Colonic mucosa (tissue), 4 donors: ENCODE measurements at places on chromosomes 2 and 18.

DNA sequence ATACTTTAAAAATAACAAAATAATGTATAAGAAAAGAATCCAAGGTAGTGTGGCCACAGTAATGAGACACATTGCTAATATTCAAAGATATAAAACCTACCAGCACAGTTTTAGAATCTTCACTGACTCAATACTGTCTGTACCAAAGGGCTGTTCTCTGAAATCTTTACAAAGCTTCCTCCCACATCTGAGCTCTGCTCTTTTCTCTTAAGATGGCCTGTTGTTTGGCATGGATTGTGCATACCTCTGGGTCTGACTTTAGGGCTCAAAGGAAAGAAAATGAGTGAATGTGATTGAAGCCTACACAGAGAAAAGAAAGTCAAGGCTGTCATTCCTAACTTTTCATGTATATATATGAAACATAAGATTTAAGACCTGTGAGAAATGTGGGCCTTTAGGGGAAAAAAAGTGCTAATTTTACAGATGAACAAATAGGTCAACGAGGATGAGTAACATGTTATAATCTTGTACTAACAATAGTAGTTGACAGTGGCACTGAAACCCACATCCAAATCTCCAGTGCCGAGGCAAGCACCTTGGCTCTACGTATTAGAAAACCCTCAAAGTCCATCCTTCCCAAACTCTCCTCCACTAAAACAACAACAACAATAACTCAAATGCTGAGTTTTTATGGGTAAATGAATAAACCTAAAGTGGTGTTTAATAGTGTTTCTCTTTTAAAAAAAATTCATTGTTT is 114.2 kb downstream of the ZNF521 start:
- DNase-seq, result no peak

GRCh38 chr2:78814331-78814986 is 211.0 kb upstream of the REG3G start:
- DNase-seq, result no peak

DNA sequence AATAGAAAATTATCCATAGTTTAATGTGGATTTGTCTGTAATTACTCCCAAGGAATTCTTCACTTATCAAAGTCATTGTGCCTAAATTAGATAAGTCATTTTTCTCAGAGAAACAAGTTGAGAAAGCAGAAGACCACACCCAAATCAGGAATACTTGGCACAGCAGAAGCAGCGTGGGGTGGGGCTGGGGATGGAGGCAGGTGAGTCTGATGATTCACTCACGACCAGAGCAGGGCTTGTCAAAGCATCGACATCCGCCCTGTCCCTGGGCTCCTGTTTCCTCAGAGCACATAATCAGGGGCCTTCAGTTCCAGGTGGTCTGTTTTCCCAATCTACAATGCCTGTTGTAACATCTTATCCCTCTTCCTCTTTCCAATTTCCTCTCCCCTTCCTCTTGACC is 31.5 kb upstream of the COLEC12 start:
- no peak for DNase-seq

DNA sequence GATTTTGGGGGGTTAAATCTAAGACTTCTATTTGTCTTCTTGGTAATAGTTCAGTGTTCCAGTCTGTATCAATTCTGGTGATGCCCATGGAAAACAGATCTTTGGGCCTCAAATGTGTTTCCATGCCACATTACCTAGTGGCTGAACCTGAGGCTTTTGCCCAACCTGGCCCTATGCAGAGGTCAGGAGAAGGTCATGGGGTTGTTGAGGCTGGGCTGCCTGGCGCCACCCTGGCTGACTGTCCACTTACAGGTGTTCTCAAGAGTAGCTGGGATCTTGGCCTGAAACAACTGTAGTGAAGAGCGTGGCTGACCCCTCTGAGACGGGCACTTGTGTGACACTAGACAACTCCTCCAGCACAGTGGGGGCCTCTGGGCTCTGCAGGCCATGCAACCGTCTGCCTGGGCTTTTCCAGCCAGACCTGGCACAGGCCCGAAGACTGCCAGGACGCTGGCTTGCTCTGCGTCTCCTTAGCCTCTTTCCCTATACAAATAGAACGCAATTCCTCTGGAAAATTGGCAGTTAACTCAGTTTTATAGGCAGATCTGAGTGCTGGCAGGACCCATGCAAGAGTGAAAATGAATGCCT is 127.8 kb downstream of the TRIM43 start:
- DNase-seq, result no peak

DNA sequence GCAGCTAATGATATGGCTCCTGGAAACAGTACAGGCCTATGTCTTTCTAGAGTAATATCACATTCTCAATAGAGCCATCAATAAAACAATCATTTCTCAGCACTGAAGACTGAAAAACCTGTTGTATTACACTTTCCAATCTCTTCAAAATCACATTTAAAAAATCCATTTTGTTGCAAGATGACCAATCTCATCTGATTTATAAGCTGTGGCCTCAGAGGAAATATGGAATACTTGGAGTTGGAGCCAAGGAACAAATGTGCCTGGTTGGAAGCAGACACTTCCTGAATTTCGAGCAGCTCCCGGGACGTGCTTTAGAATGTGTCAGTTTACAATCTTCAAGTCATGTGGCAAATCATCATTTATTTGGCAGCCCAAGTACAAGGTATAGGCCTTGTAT is 114.5 kb downstream of the ADCYAP1 start:
- DNase-seq, result no peak

DNA sequence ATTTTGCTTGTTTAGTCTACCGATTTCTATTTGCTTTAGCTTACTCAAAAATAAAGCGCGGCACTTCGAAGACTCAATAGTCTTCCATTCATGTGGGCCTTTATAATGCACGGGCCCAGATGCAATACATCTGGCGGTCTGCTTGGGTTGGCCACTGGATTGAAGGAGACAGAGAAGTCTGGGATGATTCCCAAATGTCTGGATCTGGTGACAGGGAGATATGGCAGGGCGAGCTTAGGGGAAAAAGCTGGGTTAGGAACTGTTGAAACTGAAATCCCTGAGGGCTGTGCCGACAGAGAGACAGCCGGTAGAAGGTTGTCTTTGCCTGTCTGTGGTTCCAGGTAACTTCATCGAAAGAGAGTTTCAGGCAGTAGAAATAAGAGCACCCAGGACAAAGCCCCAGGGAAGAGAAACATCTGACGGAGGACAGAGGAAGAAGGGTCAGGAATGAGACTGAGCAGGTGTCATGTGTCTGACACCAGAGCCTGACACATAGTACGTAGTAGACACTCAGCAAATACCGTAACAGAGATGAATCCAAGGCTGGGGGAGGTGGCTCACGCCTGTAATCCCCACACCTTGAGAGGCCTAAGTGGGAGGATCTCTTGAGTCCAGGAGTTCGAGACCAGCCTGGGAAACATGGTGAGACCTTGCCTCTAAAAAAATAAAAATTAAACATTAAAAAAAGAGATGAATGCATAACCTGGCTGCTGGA is 13.6 kb downstream of the CLUL1 start:
- DNase-seq, result no peak
